Stimulated activated CD8-positive, alpha-beta memory T cell treated with anti-CD3 and anti-CD28 coated beads, Interleukin-15, amount 100 ng/mL, for 24 hours (primary cell): ENCODE measurements at places on chromosomes 13 and 19.

DNA sequence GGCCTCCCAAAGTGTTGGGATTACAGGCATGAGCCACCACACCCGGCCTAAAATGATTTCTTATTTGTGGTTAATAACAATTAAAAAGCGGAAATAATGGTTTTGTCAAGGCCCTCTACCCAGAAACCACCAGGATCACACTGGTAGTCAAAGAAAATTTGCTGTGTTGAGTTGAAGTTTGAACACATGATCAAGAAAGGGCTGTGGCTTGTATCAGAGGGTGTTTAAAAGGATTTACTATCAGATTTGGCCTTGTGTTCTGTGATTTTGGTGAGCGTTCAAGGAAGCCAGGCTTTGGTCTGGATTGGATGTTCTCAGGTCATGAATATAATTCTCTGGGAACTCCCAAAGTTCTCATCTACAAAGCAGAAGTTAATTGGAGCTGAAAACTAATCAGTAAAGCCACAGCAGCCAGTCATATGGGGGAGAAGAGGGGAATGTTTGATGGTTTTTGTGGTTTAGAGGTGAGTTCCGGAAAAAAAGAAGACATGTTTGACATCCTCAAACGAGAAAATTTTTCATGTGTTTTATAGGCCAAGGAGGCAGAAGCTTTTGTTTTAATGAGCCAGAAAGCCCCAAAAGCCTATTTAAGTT is 10.6 kb upstream of the ZNF556 start:
- DNase-seq = no peak

DNA sequence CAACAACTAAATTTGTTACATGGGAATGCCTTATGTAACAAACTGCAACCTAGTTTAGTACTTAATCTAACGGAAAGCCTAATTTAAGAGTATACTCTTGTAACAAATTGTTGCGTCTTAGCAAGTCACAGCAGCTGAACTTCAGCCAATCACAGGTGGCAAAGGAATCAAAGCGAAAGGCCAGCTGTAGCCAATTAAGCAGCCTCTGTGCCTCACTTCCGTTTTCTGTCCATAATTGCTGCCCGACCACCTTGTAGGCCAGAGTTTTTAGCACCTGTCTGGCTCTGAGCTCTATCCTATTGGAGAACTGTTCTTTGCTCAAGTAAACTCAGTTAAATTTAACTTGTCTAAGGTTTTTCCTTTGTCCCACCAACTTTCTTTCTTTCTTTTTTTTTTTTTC is 18.1 kb upstream of the HSPH1 start:
- no peak for DNase-seq

GRCh38 chr13:61086087-61086486 is 329.6 kb downstream of the PCDH20 start:
- DNase-seq = no peak

GRCh38 chr19:46756544-46756888 is 10.3 kb upstream of the STRN4 start:
- no peak for DNase-seq

DNA sequence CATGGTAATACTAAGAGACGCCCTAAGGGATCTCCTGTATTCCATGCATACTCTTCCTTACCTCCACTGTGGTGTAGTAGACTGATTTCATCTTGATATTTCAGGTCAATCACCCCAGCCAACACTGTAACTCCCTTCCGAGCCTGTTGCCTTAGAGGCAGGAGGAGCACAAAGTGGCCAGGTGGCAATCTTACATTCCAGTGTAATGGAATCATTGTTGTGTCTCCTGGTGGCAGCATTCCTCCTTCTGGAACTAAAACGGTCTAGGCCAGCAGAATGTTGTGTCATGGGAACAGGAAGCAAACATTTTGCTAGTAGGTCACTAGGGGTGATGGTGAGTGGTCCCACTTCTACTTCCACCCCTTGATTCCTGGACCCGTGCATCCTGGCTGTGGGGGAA is 405.7 kb upstream of the SLC10A2 start:
- no peak for DNase-seq

DNA sequence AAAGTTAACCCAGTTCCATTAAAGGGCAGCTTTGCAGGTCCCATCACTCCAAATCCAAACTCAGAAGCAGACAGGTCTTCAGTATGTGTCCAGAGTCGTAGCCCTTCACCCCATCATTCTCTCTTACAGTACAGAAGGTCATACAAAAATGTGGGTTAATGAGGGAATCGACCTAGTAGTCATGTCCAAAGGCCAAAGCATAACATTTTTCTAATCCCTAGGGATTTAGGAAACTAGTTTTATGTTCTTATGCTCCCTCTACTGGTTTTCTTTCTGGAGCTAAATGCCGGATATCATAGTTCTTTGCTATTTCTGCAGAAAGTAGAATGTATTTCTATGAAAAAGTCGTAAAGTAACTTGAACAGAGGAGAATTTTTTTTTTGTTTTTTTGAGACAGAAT is 72.2 kb downstream of the DHRS12 start:
- DNase-seq = no peak

GRCh38 chr13:81302677-81303076 is 961.8 kb upstream of the SPRY2 start:
- no peak for DNase-seq

DNA sequence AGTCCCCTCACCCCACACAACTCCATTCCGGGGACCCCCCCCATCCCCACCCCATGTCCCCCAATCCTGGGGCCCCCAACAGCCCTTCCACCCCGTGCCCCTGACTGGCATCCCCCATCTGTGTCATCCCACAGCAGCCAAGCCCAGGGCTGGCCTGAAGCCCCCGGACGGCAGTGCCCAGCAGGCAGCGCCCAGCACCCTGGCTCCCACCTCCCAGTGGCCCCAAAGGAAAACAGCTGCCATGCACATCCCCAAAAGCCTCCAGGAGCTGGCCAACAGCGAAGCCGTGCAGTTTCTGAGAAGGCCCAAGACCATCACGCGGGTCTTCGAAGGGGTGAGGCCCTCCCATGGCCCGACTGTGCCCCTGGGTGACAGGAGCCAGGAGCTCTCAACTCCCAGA is 1.4 kb downstream of the SYNGR4 start:
- no peak for DNase-seq

DNA sequence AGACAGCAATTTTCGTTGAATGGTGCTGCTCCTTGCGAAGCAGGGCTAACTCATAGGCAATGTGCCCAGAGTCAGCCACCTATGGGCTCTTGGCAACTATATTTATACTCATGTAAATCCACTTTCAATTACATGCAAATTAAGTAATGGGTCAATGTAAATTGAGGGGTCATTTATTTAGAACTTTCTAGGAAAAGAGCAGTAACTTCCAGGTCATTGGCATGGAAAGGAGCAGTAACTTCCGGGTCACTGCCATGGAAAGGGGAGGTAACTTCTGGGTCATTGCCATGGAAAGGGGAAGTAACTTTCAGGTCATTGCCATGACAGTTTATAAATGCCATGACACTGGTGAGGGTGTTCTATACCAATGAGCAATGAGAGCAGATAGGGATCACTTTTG is 11.6 kb downstream of the KLK4 start:
- DNase-seq = no peak

GRCh38 chr19:6596621-6597020 is 5.7 kb upstream of the CD70 start:
- DNase-seq = no peak

DNA sequence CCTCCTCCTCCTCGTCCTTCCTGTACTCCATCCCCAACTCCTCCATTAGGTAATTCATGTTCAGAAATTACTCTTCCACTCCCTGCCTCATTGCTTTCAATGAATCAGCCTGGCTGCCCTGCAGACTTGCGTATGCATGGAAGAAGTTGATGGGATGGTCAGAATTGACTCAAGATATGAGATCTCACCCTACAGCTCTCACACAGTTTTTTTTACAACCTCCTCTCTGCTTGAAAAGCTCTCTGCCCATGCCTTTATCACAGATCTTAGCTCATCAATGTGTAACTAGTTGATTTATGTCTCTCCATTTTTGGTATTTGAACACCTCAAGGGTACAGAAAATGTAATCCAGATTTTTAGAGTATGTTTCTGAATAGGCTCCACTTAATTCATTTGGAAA is 506.9 kb downstream of the TBC1D4 start:
- no peak for DNase-seq

DNA sequence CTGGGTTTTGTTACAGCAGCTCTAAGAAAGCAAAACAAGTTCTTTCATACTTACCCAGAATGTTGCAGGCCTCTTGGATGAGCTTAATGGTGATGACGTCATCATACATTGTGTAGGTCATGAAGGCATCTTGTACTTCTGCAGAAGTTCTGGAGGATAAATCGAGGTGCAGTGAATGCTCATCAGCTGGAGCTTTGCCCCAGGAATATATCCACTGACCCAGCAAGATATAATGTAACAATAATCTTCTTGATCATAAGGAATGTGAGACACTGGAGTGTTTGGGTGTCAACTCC is 63.0 kb downstream of the C13orf42 start:
- no peak for DNase-seq

- no peak for DNase-seq
These were observed 199.7 kb downstream of the IRS2 start for GRCh38 chr13:109586509-109587346.

DNA sequence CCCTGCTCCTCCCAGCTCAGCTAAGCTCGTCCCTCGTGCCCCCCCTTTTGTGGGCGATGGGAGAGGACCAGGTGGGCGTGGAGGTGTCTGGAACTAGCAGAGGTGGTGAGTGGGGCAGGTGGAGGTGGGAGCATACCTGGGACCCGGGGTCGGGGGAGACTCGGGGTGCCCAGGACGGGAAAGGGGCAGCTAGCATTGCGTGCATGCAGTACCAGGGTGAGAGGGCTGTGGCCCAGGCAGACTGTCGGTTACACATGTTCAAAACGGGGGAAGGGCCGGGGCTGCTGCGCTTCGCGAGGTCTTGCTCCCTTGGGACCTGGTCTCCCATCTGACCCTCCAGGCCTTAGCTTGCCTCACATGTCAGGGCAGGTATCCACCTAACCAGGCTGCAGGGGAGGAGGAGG is 9.1 kb downstream of the TLE5 start:
- no peak for DNase-seq

GRCh38 chr13:48504606-48505005 is 28.3 kb downstream of the RCBTB2 start:
- DNase-seq = no peak

DNA sequence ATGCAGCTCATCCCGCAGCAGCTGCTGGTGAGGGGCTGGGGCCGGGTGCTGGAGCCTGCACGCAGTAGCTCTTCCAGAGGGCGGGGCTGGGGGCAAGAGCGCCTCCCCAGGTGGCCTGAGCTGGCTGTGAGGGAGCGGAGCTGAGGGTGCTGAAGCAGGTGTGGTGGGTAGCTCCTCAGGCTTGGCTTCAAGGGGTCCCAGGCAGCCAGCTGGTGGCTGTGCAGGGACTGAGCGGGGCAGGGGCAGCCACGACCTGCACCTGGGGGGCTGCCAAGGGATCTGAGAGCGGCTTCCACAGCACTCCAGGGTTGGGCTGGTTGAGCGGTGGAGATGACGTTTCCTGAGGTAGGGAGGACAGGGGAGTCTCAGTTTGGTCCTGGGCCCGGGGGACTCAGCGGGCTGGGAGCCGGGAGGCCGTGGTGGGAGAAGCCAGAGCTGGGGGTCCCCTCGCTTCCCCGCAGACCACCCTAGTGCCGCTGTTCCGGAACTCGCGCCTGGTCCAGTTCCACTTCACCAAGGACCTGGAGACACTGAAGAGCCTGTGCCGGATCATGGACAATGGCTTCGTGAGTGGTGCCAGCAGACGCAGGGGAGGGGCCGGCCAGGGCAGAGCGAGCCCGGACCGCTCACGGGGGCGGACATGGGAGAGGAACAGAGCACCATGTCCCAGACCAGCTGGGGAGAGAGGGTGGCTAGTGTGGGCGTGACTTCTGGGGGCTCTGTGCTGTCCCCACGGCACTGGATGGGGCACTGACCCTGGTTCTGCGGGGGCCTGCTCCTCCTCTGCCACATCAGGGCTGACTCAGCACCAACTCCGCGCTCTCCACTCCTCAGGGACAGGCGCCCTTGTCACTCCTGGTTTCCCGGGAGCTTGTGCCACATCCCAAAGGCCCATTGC is 7.4 kb downstream of the PTOV1 start:
- no peak for DNase-seq

GRCh38 chr19:13557756-13558398 is 51.6 kb upstream of the CACNA1A start:
- DNase-seq = no peak

GRCh38 chr13:43389573-43389972 is 366.2 kb downstream of the DNAJC15 start:
- no peak for DNase-seq

DNA sequence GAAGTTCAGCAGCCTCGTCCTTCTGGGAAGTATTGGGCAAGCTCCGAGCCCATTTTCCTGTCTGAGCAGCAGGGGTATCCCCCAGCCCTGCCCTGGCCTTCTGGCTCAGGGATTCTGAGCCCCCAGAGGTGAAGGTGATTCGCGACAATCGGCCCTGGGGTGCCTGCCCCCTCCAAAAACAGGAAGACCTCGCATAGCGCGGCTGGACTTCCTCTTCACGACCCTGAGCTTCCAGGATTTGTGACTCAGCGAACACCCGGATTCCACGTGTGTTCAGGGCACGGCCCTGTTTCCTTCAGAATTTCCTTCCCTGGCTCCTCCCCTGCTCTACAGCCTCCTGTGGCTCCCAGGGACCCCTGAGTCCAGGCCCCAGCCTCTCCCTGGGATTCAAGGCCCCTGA is at the start of gene SEMA6B:
SEMA6B (minus strand) TSS at position 116 of the 400 bp plus-strand sequence. CDS start 1,227 bp downstream, outside the sequence.
- DNase-seq = no peak

- peak; percentile 34 for DNase-seq
These were observed 15.1 kb upstream of the CEACAM4 start for GRCh38 chr19:41641879-41642485.

DNA sequence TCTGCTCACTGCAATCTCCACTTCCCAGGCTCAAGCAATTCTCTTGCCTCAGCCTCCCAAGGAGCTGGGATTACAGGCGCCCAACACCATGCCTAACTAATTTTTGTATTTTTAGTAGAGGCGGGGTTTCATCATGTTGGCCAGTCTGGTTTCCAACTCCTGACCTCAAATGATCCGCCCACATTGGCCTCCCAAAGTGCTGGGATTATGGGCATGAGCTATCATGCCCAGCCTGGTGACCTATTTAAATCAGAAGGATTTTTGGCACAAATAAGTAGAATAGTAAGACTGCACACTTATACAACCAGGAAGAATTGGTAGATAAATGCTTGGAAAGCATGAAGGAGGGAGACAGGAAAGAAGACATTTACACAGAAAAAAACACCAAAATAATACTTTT is 53.4 kb upstream of the AKAP11 start:
- no peak for DNase-seq

DNA sequence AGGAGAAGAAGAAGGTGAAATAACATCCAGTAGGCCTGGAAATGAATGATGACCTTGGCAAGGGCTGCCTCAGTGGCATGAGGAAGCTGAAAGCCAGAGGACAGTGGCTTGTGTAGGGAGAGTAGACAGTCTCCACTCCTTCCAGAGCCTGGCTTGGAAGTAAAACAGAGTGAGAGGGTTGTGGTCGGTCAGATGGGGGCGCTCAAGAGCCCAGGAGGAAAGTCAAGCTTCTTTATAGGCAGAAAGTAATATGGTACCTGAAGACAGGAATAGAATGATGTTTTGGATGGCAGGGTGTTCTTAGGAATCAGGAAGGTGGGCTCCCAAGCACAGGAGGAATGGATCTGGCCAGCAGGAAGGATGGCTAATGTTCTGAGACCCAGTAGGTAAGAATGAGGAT is 75.1 kb upstream of the TSC22D1 start:
- no peak for DNase-seq
